ENCODE measurements at places on chromosomes 13 and 19.

- no peak for DNase-seq
These were observed 7.0 kb downstream of the ZNF749 start for GRCh38 chr19:57441979-57442752.

DNA sequence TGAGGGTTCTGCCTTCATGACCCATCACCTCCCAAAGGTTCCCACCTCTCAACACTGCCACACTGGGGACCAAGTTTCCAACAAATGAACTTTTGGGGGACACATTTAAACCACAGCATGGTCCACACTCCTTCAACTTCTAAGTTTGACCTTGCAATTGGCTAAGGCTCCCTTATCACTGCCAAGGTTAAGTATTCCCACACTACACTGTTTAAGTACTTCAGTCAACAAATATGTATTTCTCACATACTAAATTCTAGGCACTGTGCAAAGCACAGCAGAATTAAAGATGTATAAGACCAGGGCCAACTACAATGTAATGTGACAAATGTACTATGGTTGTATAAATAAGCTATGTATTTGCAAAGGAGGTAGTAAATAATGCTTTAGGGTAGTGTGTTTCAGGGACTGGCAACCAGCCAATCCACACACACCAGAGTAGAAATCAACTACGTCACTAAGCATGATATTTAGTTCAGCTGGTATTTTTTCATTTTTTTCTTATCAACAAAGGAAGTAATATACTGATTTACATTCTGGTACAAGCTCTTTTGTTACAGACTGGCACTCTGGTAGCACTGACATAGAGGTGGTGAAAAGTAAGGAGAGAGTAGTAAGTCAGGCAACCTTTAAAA, 12.2 kb downstream of the NUFIP1 start:
- no peak for DNase-seq

GRCh38 chr13:83975655-83976165, 93.4 kb upstream of the SLITRK1 start:
- no peak for DNase-seq

- DNase-seq: no peak
These were observed 1.3 kb upstream of the PCDH9 start for GRCh38 chr13:67231289-67232000.

DNA sequence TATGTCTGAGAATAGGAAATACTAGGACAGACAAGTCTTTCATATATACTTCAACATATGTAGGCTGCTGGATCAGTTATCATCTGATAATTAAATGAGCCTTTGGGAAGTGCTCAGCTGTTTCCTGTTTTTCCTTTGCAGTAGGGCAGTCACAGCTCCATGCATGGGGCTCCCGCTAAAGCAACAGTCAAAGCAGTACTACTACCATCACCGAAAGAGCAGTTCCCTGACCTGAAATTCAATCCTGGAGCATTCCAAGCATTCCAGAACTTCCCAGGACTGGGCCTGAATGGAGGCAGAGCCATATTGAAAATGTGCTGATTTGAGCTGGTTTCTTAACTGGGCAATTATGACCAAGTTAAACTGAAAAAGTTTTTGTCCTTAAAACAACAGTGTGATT, 20.5 kb downstream of the MICU2 start:
- DNase-seq: no peak

DNA sequence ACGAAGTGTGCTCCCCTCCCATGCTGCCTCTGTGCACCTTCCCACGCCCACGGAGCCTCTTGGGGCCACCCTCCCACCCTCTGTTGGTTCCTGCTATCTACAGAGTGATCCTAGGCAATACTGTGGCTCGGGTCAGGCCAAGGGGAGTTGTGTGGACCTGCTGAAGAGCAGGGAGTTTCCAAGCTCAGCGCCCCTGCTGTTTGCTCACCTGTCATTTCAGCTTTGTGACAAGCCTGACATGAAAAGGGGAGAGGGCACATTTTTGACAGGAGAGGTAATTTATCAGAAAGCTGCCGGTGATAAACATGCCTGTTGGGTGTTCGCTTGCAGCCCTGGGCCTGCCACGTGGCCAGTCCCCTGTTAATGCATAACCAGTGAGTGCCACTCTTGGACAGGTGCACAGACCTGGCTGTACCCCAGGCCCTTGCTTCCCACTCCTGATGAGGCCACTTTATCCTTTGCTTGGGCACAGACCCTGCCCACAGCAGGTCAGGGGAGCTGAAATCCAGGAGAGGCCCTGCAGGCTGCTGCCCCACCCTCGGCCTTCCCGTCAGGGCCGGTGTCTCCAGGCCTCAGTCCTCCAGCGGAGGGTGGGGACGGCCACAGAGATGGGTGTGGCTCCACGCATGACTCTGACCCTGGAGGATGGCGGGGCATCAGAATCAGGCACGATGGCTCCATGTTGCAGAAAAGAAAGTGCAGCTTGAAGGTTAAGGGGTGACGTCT, 201.5 kb upstream of the GPR12 start:
- no peak for DNase-seq

- DNase-seq: no peak
These were observed 273.4 kb downstream of the GPC6 start for GRCh38 chr13:93499991-93500390.

- no peak for DNase-seq
These were observed 35.8 kb downstream of the RXFP2 start for GRCh38 chr13:31775148-31775547.

GRCh38 chr19:29131456-29131855, 81.5 kb downstream of the UQCRFS1 start:
- DNase-seq: no peak

DNA sequence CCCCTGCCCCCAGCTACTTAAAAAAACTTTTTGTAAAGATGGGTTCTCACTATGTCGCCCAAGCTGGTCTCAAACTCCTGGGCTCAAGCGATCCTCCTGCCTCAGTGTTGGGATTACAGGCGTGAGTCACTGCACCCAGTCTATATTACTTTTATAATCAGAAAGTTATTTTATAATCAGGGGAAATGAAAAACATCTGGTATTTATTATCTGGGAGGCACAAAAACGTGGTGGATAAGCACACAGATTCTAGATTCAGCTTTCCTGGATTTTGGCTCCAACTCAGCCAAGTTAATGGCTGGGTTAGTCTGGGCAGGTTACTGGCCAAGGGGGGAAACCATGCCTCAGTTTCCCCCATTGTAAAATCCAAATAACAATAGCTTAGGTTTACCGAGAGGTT, 24.7 kb downstream of the KEAP1 start:
- DNase-seq: no peak

GRCh38 chr19:34502582-34503411, 21.2 kb downstream of the WTIP start:
- no peak for DNase-seq

DNA sequence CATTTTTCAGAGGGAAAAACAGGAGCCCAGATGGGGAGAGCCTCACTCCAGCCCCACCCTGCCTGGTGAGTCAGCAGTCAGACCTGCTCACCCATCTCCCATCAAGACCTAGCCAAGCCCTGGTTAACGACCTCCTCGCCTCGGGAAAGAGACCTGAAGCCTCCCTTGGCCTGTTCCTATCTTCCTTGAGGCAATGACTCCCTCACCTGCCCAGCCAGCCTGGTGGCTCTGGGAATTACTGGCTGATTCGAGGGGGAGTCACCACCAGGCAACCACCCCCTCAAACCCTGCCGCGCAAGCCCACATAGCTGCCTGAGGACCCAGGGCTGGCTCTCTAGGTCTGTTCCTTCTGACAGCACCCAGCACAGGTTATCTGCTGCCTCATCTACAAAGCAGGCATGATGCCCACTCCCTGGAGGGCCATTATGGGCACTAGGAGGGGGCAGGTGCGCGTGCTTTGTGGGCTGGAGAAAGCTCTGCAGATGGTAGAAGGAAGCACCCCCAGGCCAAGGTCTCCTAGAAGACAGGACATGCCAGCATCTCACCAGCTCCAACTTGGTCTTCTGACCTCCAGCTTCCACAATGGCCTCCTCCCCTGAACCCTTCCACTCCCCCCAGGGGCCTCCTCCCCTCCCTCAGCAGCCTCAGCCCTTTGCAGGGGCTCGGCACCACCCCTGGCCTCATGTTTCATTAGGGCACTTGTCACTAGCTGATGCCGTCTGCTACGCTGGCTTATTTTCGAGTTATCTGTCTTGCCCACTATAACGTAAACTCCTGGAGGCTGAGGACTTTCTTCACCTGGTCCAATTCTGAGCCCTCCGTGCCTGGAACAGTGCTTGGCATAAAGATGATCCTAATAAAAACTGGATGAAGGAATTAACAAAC, 10.4 kb downstream of the DEDD2 start:
- no peak for DNase-seq

DNA sequence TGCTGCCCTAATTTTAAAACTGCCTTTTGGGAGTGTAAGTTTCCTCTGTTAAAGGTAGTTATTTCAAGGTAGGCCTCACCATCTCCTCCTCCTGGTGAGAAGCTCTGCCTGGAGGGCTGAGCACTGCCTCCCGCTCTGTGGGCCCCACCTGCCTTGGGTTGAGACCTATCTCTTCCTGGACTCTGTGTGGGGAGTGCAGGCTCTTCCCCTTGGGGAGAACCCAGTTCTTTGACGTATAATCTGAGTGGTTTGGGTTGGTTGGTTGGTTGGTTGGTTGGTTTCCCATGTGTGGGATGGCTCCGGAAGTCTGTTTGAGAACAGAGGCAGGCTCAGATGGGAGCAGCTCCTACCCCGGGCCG, 39.1 kb downstream of the ACTN4 start:
- no peak for DNase-seq

GRCh38 chr13:111460548-111461444, 140.4 kb downstream of the TEX29 start:
- no peak for DNase-seq

DNA sequence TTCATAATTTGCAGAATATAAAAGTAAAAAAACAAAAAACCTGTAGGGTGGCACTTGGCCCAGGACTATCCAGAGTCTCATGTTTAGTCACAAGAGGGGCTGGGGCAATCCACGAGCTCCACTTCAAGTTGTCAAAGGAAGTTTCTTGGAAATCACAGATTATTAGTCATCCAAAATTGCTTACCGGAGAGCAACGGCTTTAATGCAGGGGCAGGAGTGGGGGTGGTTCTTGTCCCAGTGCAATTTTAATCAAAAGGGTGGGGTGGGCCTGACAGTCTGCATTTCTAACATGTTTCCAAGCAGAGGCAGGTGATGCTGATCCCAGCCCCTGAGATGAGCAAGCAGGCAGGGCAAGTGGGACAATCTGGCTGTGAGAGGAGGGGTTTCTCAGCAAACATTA, 233.9 kb downstream of the ABCC4 start:
- no peak for DNase-seq

DNA sequence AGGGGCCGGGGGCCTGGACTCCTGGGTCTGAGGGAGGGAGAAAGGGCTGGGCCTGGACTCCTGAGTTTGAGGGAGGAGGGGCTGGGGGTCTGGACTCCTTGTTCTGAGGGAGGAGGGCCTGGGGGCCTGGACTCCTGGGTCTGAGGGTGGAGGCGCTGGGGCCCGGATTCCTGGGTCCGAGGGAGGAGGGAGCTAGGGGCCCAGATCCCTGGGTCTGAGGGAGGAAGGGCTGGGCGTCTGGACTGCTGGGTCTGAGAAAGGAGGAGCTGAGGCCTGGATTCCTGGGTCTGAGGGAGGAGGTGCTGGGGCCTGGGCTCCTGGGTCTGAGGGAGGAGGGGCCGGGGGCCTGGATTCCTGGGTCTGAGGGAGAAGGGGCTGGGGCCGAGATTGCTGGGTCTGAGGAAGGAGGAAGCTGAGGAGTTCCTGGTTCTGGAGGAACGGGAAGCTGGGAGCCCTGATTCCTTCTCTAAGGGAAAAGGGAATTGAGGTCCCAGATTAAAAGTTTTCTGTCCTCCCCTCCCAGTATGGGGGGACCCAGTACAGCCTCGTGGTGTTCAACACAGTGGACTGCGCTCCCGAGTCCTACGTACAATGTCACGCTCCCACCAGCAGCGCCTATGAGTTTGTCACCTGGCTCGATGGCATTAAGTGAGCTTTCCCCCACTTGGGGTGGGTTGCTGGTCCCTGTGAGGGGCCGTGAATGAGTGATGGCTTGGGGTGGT, 721 bp downstream of the MED25 start:
- no peak for DNase-seq

GRCh38 chr19:43695985-43696704, 19.7 kb upstream of the IRGC start:
- no peak for DNase-seq

DNA sequence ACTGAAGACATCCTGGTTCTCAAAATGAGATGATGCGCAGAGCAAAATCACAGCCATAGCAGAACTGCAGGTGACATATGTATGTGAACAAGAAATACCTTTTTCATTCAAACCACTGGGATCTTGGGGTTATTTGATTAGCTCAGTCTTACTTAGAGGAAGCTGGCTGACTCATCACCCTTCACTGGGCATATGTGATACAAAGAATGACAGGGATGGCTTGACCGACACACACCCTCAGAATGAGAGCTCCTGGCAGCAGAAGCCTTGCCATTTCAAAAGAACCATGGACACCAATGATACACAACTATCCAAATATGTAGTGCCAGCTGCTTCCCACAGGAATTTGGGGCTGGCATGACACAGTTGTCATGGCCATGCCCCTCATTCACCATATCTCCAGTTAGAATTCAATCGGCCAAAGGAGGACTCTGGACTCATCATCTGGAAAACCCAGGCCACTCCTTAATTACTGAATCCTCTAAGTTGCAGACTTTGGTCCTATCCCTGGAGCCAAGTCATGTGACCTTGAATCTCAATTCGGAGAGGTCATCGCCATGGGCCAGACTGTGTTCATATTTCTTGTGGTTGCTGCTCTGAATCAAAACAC, 115.8 kb downstream of the KATNAL1 start:
- no peak for DNase-seq

DNA sequence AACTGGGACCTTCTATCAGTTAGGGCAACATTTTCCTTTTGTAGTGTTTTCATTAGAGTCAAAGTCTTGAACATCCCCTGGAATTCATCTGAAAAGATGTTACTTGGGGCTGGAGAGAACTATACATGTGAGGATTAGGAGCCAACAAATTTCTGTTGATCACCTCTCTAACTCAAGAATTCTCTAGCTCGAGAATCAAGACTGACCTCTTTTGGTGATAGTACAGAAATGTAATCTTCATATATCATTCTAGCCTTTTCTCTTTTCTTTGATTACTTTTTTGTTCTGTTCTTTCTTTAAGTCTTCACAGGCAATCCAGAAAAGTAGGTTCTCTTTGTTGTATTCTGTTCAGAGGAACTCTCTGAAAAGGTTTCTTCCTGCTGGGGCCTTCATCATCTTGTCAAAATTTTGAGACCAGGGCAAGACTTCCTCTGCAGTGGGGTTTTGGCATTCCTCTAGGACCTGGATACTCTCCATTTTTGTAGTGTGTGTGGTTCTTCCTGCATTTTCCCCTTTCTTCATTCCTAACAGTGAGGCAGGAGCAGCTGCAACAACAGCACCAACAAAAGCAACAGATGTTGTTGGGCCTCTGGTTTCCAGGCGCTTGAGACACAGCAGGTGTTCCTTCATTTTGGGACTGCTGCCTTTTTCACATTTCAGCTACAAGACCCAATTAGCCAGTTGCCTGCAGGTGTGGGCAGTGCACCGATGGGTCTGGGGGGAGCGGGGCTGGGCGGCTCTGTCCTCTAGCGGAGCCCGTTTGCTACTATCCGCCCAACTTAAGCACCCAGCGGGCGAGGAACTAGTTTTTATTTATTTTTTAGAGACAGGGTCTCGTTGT, 26.2 kb downstream of the ELF1 start:
- DNase-seq: no peak
